AG20443 (cell line): ENCODE measurements at places on chromosomes 16 and 17.

DNA sequence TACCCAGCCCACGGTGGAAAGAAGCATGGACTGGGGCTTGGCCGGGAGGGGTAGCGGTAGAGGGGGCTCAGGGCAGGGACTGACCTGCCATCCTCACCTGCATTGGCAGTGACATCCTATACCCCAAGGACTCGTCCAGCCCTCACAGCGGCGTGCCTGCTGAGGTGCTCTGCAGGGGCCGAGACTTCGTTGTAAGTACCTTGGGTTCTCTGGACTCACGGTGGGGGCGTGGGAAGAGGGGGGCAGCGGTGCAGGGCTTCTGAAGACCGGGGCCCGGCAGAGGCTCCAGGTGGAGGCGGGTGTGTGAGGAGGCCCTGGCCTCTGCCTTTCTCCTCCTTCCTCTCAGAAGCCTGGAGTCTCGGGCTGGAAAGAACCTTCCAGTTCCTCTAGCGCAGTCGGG is 25.5 kb downstream of the POLR3E start:
- DNase-seq = no peak

- DNase-seq = no peak
Measured at GRCh38 chr16:64907844-64908243, 214.0 kb downstream of the CDH11 start.

DNA sequence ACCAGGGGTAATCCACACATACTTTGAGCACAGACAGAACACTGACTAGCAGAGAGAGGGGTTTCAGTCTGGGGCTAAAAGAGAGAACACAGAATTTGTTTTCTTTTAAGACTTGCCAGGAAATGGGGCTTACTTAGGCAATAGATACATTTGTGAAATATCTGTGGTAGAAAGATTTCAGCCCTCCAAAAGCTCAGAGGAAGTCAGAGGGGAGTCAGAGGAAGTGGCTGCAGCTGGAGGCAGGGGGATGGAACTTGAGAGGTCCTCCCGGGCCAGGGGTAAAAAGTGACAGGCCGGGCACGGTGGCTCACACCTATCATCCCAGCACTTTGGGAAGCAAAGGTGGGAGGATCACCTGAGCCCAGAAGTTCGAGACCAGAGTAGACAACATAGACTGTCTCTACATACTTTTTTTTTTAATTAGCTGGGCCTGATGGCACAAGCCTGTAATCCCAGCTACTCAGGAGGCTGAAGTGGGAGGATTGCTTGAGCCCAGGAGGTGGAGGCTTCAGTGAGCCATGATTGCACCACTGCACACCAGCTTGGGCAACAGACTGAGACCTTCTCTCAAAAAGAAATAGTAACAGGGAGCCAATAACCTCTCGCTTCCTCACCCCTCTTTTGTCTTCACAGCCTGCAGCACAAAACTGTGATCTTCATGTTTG is 49.9 kb downstream of the NLRC5 start:
- DNase-seq = peak; percentile 63

DNA sequence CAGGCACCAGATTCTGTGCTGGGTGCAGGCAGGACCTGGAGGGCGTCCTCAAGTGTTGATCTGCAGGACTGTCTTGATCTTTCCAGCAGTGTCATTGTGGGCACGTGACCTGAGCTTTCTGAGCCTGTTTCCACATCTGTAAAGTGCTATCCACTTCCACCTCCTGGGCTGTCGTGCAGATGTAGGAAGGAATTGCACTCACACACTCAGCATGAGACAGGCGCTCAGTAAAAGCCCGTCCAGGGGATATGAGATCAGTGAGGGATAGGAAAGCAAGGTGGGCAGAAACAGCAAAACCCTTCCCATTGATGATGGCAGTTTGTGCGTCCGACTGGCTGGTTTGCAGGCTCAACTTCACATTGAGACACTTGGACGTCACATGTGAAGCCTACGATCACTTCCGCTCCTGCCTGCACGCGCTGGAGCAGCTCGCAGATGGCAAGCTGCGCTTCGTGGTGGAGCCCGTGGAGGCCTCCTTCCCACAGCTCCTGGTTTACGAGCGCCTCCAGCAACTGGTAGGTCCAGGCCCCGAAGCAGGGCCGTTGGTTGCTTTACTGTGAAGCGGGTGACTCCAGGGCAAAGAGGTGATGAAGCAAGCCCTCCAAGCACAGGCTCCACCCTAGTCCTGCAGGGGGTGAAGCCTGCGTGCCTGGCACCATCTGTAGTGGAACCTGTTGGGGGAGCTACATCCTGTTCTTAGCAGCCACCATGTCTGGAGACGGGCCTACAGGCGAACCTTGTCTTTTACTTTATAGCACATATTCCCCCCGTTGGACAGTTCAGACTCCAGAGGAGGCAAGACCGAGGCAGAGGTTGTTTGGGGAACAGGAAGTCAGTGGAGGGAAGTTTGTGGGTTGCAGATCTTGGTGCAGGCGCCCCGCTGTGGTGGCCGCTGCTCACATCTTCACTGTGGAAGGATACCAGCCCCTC is 23.0 kb downstream of the METTL22 start:
- DNase-seq = no peak

GRCh38 chr16:51982715-51983680 is 563.9 kb downstream of the TOX3 start:
- peak; percentile 57 for DNase-seq

GRCh38 chr17:47427985-47428384 is 102.9 kb upstream of the NPEPPS start:
- no peak for DNase-seq

- DNase-seq = peak; percentile 99
Measured at GRCh38 chr17:82698065-82698973, at the start of gene RAB40B. TSS of gene RAB40B (minus strand) at chr17:82698698. CDS start at chr17:82698596, 102 bp downstream.

DNA sequence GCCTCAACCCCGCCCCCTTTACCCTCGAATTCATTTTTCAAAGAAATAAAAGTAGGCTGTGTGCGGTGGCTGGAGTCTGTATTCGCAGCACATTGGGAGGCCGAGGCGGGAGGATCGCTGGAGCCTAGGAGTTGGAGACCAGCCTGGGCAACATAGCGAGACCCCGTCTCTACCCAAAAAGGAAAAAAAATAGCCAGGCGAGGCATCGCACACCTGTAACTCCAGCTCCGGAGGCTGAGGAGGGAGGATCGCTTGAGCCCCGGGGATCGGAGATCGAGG is 671 bp upstream of the TOP2A start:
- DNase-seq = no peak

GRCh38 chr16:86737083-86737482 is 158.7 kb downstream of the FOXL1 start:
- no peak for DNase-seq
